ENCODE measurements at places on chromosomes 16 and 17.

GRCh38 chr17:49480836-49481615, 14.1 kb upstream of the NGFR start:
- no peak for DNase-seq

- DNase-seq, result no peak
Observed at GRCh38 chr16:89661215-89661614, 3.6 kb downstream of the SPATA33 start.

GRCh38 chr17:4560837-4561256, 470 bp upstream of the GGT6 start:
- DNase-seq, result no peak

GRCh38 chr17:4969551-4970173, 2.0 kb upstream of the SPAG7 start:
- no peak for DNase-seq
